ENCODE measurements at places on chromosomes 11 and 22.

DNA sequence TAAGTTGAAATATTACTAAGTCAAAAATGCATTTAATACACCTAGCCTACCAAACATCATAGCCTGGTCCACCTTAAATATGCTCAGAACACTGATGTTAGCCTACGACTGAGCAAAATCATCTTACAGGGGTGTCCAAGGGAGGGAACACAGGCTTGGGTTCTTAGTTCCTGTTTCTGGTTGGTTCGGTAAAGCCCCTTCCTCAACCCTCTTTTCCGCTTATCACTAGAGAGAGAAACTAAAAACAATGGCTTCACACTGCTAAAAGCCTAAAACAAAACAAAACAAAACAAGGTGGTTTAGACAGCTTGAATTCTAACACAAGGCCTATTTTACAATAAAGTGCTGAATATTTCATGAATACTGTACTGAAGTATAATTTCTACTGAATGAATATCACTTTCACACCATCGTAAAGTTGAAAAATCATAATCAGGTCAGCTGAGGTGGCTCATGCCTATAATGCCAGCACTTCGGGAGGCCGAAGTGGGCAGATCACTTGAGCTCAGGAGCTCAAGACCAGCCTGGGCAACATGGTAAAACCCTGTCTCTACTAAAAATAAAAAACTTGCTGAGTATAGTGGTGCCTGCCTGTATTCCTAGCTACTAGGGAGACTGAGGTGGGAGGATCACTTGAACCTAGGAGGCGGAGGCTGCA, 118.0 kb downstream of the SIK3 start:
- no peak for DNase-seq

- DNase-seq, result no peak
These were observed 60.5 kb upstream of the MMP13 start for GRCh38 chr11:103016031-103016430.

- no peak for DNase-seq
These were observed 110.2 kb downstream of the RASSF10 start for GRCh38 chr11:13119361-13119760.

- no peak for DNase-seq
These were observed 19.5 kb downstream of the CTSC start for GRCh38 chr11:88318017-88318416.

- no peak for DNase-seq
These were observed 9.7 kb upstream of the SLCO2B1 start for GRCh38 chr11:75141166-75141565.

DNA sequence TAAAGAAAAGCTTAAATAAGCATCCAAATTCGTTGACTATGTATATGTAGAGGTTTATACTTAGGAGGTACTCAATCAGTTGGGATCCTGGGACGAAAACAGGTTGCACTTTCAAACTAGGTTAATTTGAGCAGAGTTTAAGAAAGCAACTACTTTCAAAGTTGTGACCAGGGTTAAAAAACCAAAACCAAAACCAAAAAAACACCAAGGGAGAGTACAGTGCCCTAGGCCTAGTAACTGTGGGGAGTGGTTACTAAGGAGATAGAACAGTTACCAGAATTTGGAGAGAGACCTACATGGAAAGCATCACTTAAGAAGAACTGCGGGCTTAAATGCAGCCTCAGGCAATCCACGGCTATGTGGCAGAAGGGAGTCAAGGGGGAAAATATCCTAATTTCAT, 148.3 kb downstream of the JRKL start:
- DNase-seq, result no peak

- DNase-seq, result peak; percentile 47
These were observed 18.2 kb downstream of the KCNJ1 start for GRCh38 chr11:128848815-128849455.

DNA sequence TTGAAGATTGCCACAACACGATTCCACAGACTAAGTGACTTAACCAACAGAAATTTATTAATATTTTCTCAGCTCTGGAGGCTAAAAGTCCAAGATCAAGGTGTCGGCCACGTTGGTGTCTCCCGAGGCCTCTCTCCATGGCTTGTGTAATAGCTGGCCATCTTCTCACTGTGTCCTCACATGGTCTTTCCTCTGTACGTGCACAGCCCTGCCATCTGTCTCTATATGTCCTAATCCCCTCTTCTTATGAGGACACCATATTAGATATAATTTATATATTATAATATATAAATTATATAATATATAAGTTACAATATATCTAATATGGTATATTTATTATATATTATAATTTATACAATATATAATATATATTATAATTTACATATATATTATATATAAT, 25.1 kb upstream of the SCGB1A1 start:
- no peak for DNase-seq

DNA sequence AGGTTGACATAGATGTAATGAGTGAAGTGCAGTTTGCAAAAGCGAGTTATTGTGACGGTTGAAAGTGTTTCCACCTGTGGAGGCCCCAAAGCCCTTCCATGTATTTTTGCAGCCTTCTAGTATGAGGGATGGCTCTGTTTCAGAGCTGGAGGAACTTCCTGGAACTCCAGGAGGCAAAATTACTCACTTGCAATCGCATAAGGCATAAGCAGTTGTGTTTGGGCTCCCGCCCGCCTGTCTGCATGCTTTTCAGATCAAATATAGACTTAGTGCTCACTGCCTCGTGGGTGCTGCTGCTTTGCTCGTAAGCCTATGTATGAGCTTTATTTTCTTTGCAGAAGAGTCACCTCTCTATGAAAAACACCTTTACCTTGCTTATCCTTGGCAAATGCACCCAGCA, 146.8 kb upstream of the LARGE1 start:
- no peak for DNase-seq

DNA sequence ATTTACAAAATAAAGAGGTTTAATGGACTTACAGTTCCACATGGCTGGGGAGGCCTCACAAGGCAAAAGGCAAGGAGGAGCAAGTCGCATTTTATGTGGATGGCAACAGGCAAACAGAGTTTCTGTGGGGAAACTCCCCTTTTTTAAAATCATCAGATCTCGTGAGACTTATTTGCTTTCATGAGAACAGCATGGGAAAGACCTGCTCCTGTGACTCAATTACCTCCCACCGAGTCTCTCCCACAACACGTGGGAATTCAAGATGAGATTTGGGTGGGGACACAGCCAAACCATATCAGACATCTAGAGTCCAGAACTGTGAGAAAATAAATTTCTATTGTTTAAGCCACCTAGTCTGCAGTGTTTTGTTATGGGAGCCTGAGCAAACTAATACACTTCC, 80.8 kb downstream of the ME3 start:
- no peak for DNase-seq

- no peak for DNase-seq
These were observed 741 bp upstream of the NAV2 start for GRCh38 chr11:19711911-19712280.

GRCh38 chr11:35826949-35827348, 116.9 kb upstream of the LDLRAD3 start:
- DNase-seq, result no peak

- no peak for DNase-seq
These were observed 8.5 kb downstream of the A4GALT start for GRCh38 chr22:42711895-42712837.

DNA sequence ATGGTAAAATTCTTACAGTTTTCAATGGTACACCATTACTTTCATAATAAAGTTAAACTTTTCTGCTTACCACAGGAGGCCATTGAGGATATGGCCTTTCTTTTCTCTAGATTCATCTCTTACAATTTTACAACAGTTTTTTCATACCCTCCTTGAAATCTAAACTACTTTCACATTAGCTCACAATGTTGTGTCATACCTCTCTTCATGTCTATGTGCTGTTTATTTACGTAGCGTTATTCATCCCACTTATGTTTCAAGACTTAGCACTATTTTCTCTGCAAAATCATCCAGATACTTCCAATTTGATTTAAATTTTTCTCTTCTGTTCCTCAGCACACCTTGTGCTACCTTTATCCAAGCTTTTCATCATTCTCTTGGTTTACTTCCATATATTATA, 123.3 kb downstream of the METTL15 start:
- no peak for DNase-seq

GRCh38 chr22:37822079-37822833, 926 bp upstream of the GALR3 start:
- DNase-seq, result no peak

DNA sequence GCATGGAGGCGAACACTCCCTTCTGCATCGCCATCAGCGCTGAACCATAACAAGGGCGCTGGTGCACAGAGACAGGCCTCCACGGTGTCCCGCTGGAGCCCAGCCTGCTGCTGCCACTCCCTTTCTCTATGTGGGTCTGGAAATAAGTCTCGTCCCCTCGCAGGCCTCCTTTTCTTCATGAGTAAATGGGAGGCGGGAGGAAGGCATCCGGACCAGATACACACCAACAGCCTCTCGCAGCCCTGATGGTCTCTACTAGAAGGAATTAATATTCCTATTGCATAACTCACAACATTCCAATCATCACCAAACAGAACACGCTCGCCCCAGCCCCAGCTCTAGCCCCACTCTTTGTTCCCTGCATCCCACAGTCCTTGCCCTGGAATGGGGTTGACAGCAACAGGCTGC, 14.9 kb downstream of the RASD2 start:
- DNase-seq, result no peak

GRCh38 chr11:134761386-134761785, 349.3 kb upstream of the B3GAT1 start:
- DNase-seq, result no peak

GRCh38 chr11:73539506-73540084, 58.3 kb downstream of the FAM168A start:
- no peak for DNase-seq

DNA sequence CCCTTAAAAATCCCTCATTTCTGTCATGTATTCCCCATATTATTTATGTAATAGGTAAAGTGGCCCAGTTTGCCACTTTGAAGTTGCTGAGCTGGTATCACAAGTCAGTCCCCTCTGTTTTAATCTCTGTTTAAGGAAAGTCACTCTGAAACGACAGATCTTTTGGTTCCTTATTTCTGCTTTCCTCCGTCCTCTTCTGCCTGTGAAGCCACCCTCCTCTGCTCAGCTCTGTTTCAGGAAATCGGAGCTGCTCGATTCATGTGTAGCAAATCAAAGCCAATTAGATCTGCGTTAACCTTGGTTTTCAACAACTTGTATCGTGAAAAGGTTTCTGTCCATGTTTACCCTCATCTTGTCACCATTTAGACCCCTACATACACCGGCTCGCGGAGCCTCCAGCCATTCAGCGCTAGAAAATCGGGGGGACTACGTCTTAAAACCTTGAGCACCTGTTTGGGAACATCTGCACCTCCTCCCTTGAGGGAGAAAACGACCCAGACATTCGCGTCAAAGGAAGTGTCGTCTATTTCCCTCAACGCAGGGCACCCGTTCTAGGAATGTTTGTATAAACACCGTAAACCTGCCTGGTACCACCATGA, 576 bp upstream of the SC5D start:
- no peak for DNase-seq

DNA sequence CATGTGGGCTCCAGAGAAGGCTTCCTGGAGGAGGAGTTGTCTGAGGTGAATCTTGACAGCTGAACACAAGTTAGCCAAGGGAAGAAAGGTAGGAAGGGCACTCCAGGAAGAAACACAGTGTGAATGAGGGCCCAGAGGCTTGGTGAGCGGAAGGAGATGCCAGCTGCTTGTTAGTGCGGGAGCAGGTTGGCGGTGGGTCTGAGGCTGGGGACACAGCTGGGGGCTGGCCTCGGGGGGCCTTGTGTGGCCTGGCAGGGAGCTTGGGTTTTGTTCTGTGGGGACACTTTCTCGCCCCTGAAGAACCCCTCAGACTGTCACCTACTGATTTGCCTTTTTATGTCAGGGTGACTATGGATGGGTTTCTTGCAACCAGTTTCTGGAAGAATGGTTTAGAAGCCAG, 160.0 kb downstream of the ST3GAL4 start:
- DNase-seq, result no peak

GRCh38 chr11:13294178-13294577, 16.6 kb downstream of the BMAL1 start:
- DNase-seq, result no peak

DNA sequence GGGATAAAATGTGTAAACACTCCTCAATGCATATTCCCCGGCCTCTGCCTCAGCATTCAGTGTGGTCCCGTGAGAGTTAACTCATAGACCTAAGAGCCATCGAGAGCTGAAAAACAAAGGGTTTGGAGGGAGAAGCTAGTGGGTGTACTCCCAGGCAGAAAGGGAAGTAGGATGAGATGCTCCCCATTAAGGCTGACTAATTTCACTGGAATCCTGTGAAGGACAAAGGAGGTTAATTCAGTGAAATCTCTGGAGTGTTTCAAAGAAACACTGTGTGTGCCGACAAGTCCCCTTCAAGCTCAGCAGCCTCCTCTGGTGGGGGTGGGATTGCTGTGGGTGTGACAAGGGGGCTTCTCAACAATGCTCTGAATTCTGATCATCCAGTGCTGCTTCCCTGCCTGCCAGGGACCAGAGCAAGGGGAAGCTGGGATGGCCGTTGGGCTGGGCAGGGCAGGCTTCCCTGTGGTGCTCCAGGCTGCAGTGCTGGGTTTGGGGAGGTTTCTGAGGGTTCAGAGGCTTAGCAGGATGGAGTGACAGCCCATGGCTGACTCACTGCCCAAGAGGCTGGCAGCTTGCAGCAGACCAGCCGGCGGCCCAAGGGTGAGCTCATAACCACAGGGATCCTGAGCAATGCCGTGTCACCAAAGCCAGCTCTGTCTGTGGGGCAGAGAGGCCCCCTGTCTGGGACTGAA, 61.4 kb upstream of the BMAL1 start:
- no peak for DNase-seq

- no peak for DNase-seq
These were observed 12.3 kb downstream of the KIAA0930 start for GRCh38 chr22:45228401-45228754.

- DNase-seq, result no peak
These were observed 38.3 kb upstream of the GNB1L start for GRCh38 chr22:19892925-19893324.

GRCh38 chr11:110298301-110298765, 1.9 kb upstream of the RDX start:
- DNase-seq, result no peak

- no peak for DNase-seq
These were observed at the start of gene ARHGAP8 for GRCh38 chr22:44752285-44753188. ARHGAP8 (plus strand) TSS chr22:44752575; CDS start chr22:44786528, 33,953 bp downstream.

- no peak for DNase-seq
These were observed 31.3 kb downstream of the NAGA start for GRCh38 chr22:42039271-42039670.

DNA sequence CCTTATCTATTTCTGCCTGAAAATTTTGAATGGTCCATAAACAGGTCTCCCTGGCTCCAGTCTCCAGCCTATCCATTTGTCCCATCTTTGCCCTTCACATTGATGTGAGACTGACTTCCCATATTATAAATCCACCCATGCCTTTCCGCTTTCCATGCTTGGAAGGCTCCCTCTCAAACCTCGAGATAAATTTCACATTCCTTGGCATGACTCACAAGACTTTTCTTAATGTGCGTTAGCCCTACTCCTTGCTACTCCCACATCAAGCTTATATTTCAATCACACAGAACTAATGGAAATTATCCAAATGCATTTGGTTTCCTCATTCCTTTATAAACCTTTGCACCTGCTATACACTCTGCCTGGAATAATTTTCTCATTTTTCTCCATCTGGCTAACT, 163.7 kb upstream of the NTM start:
- DNase-seq, result no peak

DNA sequence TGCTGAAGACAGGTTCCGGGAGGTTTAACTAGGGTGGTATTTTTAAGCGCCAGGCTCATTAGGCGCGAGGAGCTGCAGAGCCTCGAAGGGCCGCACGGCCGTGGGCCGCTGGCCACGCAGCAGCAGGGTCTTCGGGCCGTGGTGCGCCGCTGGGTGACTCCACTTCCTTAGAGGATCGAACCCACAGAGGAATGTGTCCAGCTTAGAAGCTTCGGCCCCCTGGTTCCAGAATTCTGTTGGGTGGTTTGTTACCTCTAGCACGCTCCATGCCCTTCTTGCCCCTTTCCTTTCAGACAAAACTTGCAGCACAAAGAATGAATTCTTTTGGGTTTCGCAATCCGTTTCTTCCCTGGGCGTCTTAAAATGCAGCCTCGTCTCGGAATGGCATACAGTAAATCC, 773 bp upstream of the PATL1 start:
- DNase-seq, result no peak

Data from omental fat pad (tissue), 4 donors.